ENCODE measurements at places on chromosomes 7 and 10. TPM values are rescaled to one million over a fixed set of nuclear protein-coding genes. Genes with fewer than 3 reads are reported as not detected.

The CYP2C19 gene
- not detected for total RNA-seq

The UNCX gene
- not detected for total RNA-seq

The NODAL gene
- total RNA-seq: not detected

The SH3PXD2A gene
- total RNA-seq: 77.4 TPM

The FRMPD2 gene
- 0.09 TPM for total RNA-seq

The CTTNBP2 gene
- total RNA-seq: 0.78 TPM

The GSDME gene
- 62.7 TPM for total RNA-seq

The SPAG6 gene
- total RNA-seq: not detected

The NACAD gene
- total RNA-seq: 7.4 TPM

The ATG9B gene
- 1.6 TPM for total RNA-seq

The AMZ1 gene
- total RNA-seq: 0.30 TPM

The TUBB8 gene
- not detected for total RNA-seq

The CCDC172 gene
- total RNA-seq: not detected

The GOLGA7B gene
- not detected for total RNA-seq

The DBF4 gene
- 6.8 TPM for total RNA-seq

The PLEKHS1 gene
- total RNA-seq: not detected
